Tongue (tissue), 3 donors: ENCODE measurements at places on chromosomes 1 and 21. TPM values are rescaled to one million over a fixed set of nuclear protein-coding genes. Genes with fewer than 3 reads are reported as not detected.

- no peak for DNase-seq
Measured at GRCh38 chr1:156451505-156452160, 48.9 kb downstream of the MEF2D start.

GRCh38 chr1:198776602-198777029, 137.8 kb downstream of the PTPRC start:
- no peak for DNase-seq

GRCh38 chr1:185821612-185822385, 87.6 kb downstream of the HMCN1 start:
- no peak for DNase-seq

GRCh38 chr1:9413071-9413876, 120.6 kb downstream of the SPSB1 start:
- DNase-seq: peak; percentile 55

DNA sequence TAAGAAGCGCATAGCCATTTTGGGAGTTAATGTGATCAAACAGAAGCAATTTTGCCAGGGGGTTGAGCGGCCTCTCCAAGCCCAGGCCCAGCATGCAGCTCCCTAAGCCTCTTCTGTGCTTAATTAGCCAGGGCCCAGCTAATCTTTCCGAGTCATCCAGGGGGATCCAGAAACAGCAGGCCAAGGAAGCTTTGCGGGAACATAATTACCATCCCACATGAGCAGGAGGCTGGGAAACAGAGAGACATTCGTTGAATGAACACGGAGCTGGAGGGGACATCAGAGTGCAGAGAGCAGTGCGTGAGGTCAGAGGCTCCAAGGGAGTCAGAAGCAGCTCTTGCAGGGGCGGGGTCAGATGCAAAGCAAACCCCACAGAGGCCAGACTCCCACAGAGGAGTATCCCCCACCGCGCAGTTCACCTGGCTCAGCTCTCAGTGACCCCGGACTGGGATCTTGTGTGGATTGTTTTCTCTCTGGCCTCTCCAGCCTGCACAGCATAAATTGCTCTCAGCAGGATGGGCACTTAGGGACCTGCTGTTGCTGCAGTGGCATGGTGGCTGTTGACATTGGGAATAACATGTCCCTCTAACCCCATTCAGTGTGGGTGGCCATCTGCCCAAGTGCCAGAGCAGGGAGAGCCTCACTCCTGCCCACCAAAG, 657.4 kb downstream of the AJAP1 start:
- DNase-seq: no peak

- DNase-seq: peak; percentile 84
Measured at GRCh38 chr1:203744075-203744972, 20.7 kb upstream of the LAX1 start.

GRCh38 chr1:208251911-208252835, 8.0 kb upstream of the PLXNA2 start:
- DNase-seq: no peak

DNA sequence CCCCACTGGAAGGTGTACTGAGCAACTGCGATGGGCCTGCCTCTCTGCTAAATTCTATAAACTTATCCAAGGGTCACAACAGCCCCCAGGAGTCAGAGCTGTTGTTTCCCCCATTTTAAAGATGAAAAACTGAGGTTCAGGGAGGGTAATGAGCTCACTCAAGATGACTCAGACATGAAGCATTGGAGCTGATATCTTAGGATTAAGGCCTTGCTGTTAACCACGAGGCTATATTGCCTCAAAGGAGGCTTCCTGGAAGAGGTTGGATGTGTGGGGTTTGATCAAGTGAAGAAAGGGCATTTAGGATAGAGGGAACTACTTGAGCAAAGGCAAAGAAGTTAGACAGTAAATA, 6.7 kb downstream of the LDLRAP1 start:
- DNase-seq: no peak

DNA sequence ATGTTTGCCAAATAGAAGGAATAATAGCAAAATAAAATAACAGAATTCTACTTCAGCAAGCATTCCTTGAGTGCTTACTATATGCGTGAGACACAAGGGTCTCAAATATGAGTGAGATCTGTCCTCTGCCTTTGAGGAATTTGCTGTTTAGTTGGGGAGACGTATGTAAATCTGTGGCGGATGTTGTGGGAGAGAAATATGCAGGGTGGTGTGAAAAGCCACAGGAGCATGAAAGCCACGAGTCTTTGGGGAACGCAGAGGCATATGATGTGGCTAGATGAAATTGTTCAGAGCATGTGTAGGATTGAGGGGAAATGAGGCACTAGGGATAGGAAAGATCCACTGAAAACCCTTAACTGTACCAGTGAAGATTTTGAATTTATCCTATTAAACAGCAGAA, 244.4 kb downstream of the PBX1 start:
- DNase-seq: no peak

- DNase-seq: no peak
Measured at GRCh38 chr21:15406791-15407190, 323.0 kb upstream of the USP25 start.

DNA sequence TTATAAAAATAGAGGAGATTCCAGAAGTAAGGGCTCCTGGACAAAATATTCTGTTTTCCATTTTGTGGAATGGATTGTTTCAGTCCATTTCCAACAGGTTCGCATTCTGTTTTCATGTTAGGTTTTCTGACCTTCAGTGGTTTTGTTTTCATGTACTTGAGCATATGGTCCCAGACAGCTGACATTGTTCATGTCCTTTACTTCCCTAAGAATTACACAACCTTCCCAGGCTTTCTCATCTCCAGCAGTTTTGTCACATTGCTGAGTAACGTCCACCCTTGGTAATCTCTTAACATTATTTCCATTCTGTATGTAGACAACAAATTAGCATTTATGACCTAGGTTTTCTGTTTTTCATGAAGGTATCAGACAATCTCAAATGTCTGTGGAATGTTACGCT, 21.0 kb upstream of the ERRFI1 start:
- no peak for DNase-seq

- DNase-seq: peak; percentile 50
Measured at GRCh38 chr1:229844675-229845074, 218.6 kb downstream of the URB2 start.

DNA sequence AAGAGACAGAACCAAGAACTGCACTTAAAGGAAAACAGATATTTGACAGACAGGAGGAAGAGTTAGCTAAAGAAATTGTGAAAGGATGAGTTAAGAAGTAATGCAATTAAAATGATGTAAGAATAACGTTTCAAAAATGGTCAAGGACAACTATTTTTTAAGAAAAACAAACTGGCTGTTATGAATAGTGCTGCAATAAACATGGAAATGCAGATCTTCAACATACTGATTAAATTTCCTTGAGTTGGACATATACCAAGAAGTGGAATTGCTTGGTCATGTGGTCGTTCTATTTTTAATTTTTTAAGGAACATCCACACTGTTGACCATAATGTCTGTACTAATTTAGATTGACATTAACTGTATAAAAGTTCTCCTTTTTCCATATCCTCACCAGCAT, 23.1 kb upstream of the PHTF1 start:
- peak; percentile 27 for DNase-seq

DNA sequence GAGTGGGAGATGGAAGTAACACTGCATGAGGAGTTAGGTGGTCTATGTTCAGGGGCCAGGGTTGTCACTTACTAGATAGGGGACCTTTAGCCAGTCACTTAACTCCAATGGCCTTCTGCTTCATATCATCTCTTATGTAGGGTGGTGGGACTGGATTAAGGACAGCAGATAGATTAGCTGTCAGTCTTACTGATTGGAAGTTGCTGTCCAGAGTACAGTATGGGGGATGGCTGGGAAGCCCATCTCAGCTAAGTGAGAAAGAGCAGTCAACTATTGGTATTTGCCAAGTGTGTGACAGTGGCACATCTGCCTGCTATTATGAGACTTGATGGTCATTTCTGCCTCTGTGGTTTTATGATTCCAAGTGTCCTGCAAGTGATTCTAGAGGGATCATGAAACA, 130.9 kb downstream of the FGGY start:
- DNase-seq: no peak

GRCh38 chr1:85404408-85404807, 60.6 kb downstream of the DDAH1 start:
- peak; percentile 59 for DNase-seq

- peak; percentile 72 for DNase-seq
Measured at GRCh38 chr1:21270086-21270689, 20.1 kb downstream of the ECE1 start.

DNA sequence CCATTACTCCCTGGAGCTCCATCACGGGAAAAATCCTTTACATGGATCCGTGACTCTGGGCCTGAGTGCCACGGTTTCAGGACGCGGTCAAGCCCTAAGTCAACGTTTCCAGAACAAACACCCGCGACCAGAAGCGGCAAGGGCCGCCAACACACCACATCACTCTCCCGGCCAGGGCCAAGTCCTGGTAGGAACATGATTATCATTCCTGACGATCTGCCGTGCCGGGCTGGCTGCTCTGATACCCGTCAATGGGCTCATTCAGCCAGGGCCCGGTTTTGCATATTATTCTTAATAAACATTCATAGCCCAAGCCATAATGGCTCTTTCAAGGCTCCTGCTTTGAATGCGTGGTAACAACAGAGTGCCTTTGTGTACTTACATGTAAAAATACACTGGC, 44.6 kb upstream of the SIM2 start:
- DNase-seq: peak; percentile 47

- DNase-seq: no peak
Measured at GRCh38 chr1:42381280-42381673, 685 bp downstream of the RIMKLA start.

GRCh38 chr1:73065339-73066041, 783.2 kb upstream of the NEGR1 start:
- peak; percentile 47 for DNase-seq

- peak; percentile 51 for DNase-seq
Measured at GRCh38 chr21:42164064-42164789, 54.7 kb upstream of the ABCG1 start.

DNA sequence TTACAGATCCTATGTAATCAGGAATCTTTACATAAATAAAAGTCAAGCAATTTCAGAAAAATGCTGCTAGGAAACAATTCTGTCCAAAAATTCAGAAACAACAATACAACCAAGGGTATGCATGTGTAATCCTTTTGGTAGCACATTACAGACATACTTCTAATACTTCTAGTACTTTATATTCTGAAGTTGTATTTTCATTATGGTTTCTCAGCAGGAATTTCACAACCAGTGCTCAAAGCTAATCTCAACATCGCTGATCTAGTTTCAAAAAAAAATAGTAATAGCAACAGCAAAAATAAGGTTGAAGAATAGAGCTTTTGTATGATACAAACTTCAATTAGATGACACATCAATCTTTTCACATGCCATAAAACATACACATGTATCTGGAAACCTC, 545.2 kb downstream of the LTN1 start:
- no peak for DNase-seq

DNA sequence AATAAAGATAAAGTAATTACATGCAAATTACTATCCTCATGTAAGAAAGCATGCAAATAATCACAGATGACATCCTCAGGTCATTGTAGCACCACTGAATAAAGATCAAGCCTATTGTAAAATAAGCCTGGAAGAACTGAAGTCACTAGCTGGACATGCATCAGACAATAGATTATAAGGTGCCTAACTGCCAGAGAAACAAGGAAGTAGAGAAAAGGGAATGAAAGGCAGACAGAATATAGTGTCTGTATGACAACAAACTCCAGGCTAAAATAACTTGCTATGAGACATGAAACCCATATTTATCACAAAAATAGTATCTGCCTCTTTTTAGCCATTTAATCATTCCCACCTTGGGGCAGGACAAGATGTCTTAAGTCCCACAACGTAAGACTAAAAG, 108.7 kb downstream of the ENAH start:
- no peak for DNase-seq

DNA sequence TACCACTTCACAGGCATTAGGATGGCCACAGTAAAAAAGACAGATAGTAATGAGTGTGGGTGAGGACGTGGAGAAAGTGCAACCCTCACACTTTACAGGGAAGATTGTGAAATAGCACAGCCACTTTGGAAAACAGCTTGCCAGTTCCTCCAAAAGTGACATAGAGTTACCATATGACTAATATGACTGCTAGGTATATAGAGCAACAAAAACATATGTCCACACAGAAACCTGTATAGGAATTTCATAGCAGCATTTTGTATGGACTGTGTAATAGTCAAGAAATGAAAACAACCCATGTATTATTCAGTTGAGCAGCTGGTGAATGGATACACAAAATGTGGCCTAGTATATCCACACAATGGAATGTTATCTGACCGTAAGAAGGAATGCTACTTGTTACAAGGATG, 30.4 kb upstream of the LBR start:
- DNase-seq: no peak

- DNase-seq: no peak
Measured at GRCh38 chr1:1150100-1150499, 23.6 kb upstream of the TTLL10 start.

DNA sequence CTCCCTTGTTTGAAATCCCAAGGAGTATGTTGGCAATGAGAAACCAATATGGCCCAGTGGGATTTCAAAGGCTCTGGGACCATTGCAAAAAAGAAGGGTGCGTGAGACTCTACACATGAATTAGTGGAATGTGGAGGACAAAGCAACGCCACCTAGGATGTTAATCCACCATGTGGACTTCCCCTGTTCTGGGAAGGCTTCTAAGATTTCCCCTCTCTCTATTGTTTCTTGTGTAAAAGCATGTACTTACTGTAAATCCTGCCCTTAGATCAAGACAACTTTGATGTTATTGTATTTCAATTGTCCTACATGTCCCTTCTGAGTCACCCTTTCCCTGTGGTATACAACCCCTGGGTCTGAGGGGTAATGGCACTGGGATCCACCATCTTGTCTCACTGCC, 4.7 kb upstream of the ACADM start:
- no peak for DNase-seq

The PAPPA2 gene
- total RNA-seq: 3.8 TPM

The ARHGAP30 gene
- total RNA-seq: 3.0 TPM

The NCAM2 gene
- total RNA-seq: 7.1 TPM

The COL6A2 gene
- 888 TPM for total RNA-seq

The PALMD gene
- 147 TPM for total RNA-seq

The MYOG gene
- 256 TPM for total RNA-seq

The OR2L13 gene
- not detected for total RNA-seq

The PWP2 gene
- total RNA-seq: 26.0 TPM

The KCNH1 gene
- total RNA-seq: 2.5 TPM

The RIIAD1 gene
- total RNA-seq: not detected

The TMCC2 gene
- 14.1 TPM for total RNA-seq

The UMODL1 gene
- total RNA-seq: 0.10 TPM

The ANKRD65 gene
- total RNA-seq: 13.4 TPM

The ZNF697 gene
- 15.0 TPM for total RNA-seq

The KLHDC7A gene
- 0.31 TPM for total RNA-seq

The HAO2 gene
- 0.21 TPM for total RNA-seq

The STUM gene
- total RNA-seq: 7.4 TPM

The SPOCD1 gene
- total RNA-seq: 0.21 TPM

The CTSS gene
- 17.6 TPM for total RNA-seq

The FAM78B gene
- total RNA-seq: 0.82 TPM

The MYOM3 gene
- 440 TPM for total RNA-seq

The TNFSF4 gene
- 1.9 TPM for total RNA-seq

The THEMIS2 gene
- 8.0 TPM for total RNA-seq

The SLC16A4 gene
- 10.8 TPM for total RNA-seq
